Activated naive CD8-positive, alpha-beta T cell treated with anti-CD3 and anti-CD28 coated beads for 36 hours (primary cell): ENCODE measurements at places on chromosomes 13 and 19. TPM values are rescaled to one million over a fixed set of nuclear protein-coding genes. Genes with fewer than 3 reads are reported as not detected.

C1QTNF9 gene
- not detected for total RNA-seq

ICAM1 gene
- total RNA-seq = 33.6 TPM

SERPINE3 gene
- total RNA-seq = not detected

KLHL26 gene
- total RNA-seq = 15.8 TPM

DNA sequence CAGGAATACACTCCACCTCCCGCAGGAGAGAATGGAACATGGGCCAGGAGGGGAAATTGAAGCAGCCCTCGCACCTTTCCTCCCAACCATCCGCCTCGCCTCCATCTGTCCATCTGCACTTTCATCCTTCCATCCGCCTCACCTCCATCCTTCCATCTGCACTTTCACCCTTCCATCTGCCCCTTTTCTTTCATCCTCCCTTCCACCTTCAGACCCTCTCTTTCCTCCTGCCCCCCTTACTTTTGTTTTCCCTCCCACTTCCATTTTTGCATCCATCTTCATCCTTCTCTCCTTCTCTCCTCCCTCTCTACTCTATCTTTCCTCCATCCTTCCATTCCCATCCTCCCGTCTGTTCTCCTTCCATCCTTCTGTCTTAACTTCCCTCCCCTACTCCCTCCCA, 92.2 kb upstream of the ZNF536 start:
- no peak for DNase-seq

DNA sequence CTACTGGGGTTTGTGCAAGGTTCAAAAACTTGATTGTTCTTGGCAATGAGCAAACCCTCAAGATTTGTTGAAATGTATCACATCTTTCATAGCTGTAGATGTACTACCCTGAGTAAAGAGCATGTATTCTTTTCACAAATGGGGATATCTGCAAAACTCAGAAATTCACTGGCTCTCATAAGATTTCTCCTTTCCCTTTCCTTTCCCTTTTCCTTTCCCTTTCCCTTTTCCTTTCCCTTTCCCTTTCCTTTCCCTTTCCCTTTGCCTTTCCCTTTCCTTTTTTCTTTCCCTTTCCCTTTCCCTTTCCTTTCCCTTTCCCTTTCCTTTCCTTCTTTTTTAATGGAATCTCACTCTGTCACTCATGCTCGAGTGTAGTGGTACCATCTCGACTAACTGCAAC, 69.1 kb downstream of the FNDC3A start:
- no peak for DNase-seq

- no peak for DNase-seq
These were observed 36.4 kb upstream of the VSTM2B start for GRCh38 chr19:29489172-29489951.

- no peak for DNase-seq
These were observed 9.9 kb downstream of the FXYD5 start for GRCh38 chr19:35164418-35164817.

- no peak for DNase-seq
These were observed 400 bp upstream of the SERP2 start for GRCh38 chr13:44373247-44373600.

DNA sequence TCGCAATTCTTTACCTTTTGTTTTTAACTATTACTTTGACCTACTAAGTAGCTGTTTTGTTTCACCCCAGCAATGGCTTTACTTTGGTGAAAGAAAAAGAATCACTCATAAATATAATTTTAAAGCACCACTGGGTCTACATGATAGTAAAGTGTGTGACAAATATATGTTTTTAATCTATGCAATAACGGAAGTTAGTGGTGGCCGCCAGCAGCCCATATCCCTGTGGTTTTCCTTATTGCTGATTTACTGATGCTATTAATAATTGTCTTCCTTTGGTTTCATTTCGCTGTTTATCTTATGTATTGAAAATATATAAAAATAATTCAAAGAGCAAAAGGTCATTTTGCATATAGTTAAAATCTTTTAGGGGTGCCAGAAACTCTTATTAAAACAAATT, 491.3 kb downstream of the DIAPH3 start:
- DNase-seq = no peak

DNA sequence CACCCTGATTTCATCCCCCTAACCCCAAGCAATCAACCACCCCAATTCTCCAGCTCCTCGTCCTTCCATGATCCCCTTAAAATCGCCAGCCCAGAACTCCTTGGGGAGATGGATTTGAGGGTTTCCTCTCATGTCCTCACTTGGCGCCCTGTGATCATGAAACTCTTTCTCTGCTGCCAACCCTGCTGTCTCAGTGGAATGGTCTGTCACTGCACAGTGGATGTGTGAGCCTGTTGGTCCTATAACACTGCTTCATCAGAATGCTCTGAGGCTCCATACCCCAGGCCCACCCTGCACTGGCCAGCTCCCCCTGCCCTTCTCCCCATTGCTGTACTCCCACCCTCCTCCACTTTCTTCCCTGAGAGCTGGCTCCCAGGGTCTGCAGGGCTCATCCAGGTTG, 12.6 kb upstream of the ZNF792 start:
- no peak for DNase-seq

DNA sequence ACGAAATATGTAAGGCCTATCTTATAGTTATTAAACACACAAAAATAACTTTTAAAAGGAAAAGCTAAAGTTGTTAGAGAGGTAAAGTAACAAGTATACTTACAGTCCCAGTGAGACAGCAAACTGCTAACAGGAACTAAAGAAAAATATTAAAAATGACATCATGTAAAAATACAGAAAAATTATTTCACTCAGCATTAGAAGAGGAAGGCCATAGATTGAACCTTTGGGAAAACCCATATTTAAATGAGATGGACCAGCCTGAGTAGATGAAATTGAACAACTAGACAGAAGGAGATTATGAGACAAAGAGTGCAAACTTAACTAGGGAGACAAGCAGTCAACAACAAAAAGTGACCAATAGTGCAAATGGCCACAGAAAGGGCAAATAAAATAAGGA, 49.4 kb downstream of the LNX2 start:
- DNase-seq = no peak

GRCh38 chr13:100751826-100752225, 77.2 kb upstream of the TMTC4 start:
- DNase-seq = no peak

DNA sequence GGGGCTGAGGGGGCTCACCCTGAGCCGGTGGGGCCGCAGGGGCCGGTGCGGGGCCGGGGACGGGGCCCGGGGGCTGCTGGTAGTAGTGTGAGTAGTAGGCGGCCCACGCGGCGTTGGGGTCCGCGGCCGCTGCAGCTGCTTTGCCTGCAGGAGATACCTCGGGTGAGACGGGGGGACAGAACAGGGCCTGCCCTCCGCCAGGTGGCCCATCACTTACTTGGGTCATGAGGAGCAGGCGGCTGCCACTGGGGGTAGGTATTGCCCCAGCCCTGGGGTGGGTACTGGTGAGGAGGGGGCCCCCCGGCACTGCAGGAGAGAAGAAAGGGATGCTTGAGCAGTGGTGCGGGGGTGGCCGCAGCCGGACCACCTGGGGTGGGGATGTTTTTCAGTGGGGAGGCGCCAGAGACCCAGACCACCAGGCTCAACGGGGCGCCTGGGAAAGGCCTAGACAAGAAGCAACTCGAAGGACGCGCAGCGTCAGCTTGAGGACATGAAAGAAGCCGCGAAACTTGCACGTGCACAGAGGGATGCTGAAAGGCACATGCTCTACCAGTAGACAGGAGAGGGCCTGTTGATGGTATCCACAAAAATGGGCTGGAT, 8.9 kb downstream of the KHSRP start:
- no peak for DNase-seq

GRCh38 chr19:38743394-38744297, 628 bp downstream of the CAPN12 start:
- DNase-seq = no peak

DNA sequence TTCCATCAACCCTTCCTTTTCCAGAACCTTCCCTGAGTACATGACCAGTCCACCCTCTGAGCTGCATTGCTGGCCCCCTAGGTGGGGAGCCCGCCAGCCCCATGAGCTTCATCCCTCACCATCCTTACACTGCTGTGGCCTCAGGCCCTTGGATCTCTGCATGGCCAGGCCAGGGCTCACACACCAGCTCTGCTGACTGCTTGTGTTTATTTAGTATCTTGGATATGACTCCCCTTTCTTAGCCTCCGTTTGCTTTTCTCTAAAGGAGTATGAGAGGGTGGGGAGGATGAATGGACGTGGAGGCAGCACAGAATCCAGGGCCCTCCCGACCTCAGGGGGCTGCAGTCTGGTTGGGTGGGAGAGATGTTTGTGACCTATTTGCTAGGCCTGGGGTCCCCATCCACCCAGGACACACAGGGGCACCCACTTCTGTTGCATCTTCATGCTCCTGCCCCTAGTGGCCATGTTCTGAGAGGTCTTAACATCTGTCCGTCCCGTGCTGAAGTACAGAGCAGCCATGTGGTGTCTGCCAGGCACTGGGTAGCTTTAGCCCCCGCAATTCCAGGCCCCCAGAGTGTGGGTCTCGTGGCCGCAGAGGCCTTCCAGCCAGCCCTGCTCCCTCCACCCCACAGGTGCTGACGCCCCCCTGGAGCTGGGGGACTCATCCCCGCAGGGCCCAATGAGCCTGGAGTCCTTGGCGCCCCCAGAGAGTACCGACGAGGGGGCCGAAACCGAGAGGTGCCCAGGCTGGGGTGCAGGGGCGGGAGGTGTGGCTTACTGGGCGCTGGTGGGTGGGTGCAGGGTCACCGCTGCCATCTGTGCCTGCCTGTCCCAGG, 13.0 kb downstream of the ARHGEF1 start:
- no peak for DNase-seq
